MG63 (cell line): ENCODE measurements at places on chromosomes 5 and 9. TPM values are rescaled to one million over a fixed set of nuclear protein-coding genes. Genes with fewer than 3 reads are reported as not detected.

Gene HK3
- total RNA-seq = not detected in 2 replicates

Gene MUSK
- total RNA-seq = 1.9 and 2.2 TPM in 2 replicates

Gene SH3RF2
- 0.26 and 1.2 TPM in 2 replicates for total RNA-seq

Gene SPATA31E1
- not detected in 2 replicates for total RNA-seq

Gene SPATA31D4
- not detected in 2 replicates for total RNA-seq

Gene LCN15
- not detected in 2 replicates for total RNA-seq

Gene OR1J2
- total RNA-seq = not detected in 2 replicates

Gene KCNMB1
- 0.43 TPM in 1 of 2 replicates, not detected in the other for total RNA-seq

DNA sequence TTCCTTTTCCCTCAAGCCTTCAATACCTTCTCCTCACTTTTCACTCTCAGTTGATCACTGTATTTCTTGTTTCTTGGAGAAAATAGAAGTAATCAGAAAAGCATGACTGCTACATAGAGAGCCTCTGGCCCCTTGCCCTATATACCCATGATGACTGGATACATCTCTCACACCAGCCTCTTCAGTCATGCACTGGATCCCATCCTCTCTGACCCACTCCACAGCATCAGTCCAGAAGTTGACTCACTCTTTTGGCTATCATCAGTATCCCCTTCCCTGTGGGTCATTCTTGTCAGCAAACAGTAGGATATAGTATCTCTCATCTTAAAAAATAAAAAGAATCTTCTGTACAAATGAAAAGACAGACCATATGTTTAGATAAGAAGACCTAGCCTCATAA lies 32.9 kb downstream of the PTCD2 start:
- peak; percentile 86 for DNase-seq

- no peak for DNase-seq
These were observed 21.0 kb downstream of the TIMD4 start for GRCh38 chr5:156942064-156942463.

DNA sequence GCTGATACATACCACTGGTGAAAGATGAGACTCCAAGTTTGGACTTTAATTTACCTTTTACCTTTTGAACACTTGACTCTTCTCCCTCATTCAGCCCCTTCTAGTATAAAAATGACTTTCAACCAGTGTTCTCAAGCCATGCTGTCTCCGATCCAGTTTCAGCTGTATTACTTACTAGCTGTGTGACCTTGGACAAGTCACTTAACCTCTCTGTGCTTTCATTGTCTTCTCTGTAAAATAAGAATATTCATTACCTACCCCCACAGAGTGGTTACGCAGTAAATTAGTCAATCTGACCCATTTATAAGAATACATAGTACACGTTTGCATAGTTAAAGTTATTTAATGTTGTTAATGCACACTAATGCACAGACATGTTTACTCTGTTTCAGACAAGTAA lies 12.6 kb upstream of the CEMIP2 start:
- no peak for DNase-seq

DNA sequence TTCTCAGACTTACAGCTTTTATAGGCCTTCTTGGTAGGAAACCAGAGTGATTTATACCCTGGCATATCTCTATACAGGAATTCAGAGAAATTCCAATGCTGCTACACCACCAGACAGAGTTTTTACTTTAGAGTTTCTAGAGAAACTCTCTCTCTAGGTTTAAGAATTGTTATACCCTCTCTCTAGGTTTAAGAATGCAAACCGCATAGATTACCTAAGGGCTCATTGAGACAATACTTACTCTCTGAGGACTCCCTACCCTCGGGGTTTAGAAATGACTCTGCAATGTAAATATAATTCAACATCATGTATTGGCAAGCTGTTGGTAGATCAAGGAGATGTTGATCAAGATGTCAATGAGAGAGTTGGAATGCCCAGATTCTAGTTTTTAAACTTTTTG lies 15.3 kb upstream of the ELAVL2 start:
- no peak for DNase-seq

- no peak for DNase-seq
These were observed 84.2 kb downstream of the THBS4 start for GRCh38 chr5:80119372-80119771.

- no peak for DNase-seq
These were observed 21.8 kb downstream of the IRF1 start for GRCh38 chr5:132468656-132469379.

GRCh38 chr5:132378580-132378979 lies 9.1 kb downstream of the SLC22A5 start:
- DNase-seq = no peak

DNA sequence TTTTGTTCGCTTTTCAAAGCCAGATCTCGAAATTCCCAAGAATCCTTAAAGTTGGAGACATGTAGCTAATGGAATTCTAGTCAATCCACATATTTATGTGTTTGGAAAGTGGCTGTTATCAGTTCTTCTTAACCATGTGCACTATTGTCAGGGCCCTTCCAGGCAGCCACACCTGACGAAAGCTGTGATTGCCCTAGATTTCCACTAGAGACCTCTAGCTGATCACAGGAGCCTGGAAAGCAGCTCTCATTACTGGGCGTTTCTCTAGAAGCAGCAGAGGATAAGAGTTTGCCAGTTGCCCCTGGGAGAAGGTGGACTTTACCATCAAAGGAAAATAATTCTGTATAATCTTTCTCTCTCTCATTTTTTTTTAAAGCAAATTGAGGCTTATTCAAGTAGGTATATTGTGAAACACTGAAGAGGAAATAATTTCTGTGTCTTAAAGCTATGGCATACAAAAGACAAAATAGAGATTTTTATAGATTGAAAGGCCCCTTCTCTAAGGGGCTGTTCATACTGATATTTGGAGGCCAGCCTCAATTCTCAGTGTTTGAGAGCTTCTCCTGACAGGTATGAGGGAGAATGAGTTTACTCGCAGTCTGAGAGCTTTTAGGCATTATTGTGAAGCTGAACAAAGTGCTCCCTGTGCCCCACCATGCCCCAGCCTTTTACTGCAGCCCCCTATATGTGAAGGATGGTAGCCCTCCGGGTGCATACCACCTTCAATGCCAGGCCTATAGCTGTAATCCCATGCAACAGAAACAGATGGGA lies 405.4 kb upstream of the ACTBL2 start:
- DNase-seq = peak; percentile 57

DNA sequence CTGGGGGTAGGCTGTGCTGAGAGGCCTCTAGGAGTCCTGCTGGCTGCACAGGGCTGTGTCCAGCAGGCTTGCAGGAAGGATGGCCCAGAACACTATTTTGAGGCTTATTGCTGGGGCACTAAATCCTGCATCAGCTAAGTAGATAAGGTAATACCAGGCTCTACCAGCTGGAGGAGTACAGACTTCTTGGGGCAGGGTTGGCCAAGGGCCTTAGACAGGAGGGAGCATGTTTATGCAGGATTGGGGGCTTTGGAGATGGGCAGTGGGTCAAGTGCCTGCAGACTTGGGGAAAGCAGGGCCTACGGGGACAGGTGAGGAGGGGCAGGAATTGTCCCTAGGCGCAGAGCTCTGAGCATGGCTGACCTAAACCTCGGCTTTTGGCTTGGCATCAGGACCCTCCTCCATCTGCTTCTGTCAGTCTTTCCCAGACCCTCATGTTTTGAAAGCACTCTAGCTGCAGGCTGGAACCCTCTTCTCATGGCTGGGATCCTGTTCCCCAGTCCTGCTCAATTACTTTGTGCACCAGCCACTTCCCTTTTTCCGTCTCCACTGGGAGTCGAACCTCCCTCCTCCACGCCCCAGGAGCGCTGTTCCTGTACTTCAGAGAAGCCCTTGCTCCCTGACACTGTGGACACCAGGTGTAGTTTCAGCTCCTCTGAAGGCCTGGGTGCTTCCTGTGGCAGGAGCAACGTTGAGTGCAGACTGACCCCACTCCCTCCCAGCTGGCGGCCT lies 61.0 kb upstream of the SPTLC1 start:
- DNase-seq = no peak

DNA sequence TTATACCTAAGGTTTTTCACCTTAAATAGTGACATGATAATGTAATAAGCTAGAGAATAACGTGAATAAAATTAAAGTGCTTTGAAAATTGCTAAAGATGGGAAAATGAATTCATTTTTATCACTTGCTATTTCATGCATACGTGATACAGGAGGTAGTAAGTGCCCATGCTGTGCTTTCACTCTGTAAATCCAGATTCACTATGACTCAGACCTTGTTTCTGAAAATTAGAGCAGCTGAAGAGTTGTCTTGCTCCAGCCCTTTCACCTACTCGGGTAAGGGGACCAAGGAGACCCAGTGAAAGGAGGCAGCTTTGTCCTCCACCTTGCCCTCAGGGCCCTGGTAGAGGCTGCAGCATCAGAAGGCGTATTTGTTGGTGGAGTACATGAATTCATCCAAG lies 87.9 kb downstream of the ANKH start:
- DNase-seq = no peak

DNA sequence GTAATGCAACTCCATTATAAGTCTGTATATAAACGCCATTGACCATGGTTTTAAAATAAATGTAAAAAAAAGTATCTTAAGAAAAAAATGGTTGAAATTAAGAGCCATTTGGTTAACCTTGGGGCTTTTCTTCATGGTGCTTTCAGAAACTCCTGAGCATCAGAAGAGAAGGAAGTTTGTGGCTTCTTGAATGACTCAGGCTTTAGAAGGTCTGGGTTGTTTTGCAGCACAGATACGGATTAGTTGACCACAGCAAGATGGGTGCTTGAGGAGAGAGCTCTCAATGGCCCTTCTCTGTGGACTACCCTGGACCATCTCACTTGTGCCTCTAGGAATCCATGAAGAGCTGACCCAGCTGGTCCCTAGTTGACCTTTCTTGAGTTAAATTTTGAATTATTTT lies 189.5 kb downstream of the TMEM38B start:
- no peak for DNase-seq

- DNase-seq = no peak
These were observed 16.4 kb downstream of the MED27 start for GRCh38 chr9:132063281-132063680.

GRCh38 chr9:91813176-91813795 lies 136.7 kb downstream of the ROR2 start:
- no peak for DNase-seq

- DNase-seq = peak; percentile 97
These were observed 47.2 kb upstream of the FBXL7 start for GRCh38 chr5:15452781-15453180.

DNA sequence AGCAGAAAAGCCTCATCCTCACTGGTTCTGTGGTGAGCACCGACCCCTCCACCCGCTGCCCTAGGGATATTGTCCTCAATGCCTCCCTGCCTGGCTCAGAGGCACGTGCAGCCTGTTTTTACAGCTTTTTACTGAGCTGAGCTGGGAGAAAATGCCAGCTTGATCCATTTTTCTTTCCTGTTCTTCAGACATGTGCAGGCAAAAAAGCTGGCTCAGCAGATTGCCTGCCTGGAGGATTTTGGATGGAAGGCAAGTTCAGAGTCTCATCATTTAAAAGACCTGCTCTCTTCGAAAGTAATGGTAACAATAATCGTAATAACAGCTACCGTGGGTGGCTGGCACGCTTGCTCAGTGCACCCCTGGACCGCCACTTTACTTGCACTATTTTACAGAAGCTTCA lies 135.0 kb upstream of the SMIM23 start:
- DNase-seq = no peak

DNA sequence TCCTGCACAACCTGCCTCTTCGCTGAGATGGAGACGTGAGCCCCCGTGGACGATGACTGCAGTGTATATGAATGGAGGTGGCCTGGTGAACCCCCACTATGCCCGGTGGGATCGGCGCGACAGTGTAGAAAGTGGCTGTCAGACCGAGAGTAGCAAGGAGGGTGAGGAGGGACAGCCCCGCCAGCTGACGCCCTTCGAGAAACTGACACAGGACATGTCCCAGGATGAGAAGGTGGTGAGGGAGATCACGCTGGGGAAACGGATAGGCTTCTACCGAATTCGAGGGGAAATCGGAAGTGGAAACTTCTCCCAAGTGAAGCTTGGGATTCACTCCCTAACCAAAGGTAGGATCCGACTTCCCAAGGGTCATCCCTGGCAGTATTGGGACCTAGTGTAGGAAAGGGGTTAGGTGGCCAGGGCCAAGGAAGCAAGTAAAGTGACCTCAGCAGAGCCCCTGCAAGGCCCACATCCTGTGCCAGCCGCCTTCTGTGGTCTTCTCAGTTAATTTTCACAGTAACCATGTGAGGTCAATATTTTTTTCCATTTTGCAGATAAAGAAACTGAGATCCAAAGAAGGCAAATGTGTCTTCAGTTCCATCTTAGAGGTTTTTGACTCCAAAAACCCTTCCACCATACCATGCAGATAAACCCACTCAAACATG lies 53.8 kb downstream of the NIM1K start:
- no peak for DNase-seq

DNA sequence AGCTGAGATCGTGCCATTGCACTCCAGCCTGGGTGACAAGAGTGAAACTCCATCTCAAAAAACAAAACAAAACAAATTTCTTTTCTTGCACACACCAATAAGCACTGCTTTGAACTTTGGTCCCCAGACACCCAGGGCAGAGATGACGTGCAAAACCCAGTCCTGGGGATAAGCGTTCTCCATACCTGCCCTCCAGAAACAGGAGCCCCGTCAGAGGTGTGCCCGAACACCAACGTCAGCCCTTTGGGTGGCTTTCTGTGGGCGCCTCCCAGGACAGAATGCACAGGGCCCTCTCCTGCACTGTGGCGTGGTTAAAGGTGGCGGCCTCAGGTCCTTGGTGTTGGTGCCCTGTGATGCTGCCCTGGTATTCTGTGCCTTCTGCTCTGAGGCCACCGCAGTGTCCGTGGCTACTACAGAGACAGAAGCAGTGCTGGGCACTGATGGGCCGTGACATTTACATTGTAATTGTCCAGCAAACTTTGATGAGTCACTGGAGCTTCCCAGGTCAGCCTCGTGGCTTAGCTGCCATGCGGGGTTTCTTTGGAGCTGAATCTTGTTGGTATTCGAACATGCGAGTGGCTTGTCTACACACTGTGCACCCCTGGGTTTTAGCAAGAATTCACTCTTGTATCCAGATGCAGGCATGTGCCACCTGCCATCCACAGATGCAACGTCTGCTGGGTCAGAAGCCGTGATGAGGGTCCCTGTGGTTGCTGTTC lies 9.8 kb downstream of the PPP1R26 start:
- DNase-seq = no peak

GRCh38 chr5:17156463-17156862 lies 61.0 kb upstream of the BASP1 start:
- DNase-seq = peak; percentile 55

GRCh38 chr5:937151-937924 lies 44.7 kb downstream of the TRIP13 start:
- DNase-seq = no peak

- no peak for DNase-seq
These were observed 355.4 kb downstream of the MAN2A1 start for GRCh38 chr5:110045158-110045557.
